ENCODE measurements at places on chromosomes 16 and 17.

GRCh38 chr16:57991551-57992059 lies 8.9 kb downstream of the ZNF319 start:
- no peak for DNase-seq

- DNase-seq = no peak
Measured at GRCh38 chr16:57266531-57267260, 17.8 kb downstream of the PLLP start.

DNA sequence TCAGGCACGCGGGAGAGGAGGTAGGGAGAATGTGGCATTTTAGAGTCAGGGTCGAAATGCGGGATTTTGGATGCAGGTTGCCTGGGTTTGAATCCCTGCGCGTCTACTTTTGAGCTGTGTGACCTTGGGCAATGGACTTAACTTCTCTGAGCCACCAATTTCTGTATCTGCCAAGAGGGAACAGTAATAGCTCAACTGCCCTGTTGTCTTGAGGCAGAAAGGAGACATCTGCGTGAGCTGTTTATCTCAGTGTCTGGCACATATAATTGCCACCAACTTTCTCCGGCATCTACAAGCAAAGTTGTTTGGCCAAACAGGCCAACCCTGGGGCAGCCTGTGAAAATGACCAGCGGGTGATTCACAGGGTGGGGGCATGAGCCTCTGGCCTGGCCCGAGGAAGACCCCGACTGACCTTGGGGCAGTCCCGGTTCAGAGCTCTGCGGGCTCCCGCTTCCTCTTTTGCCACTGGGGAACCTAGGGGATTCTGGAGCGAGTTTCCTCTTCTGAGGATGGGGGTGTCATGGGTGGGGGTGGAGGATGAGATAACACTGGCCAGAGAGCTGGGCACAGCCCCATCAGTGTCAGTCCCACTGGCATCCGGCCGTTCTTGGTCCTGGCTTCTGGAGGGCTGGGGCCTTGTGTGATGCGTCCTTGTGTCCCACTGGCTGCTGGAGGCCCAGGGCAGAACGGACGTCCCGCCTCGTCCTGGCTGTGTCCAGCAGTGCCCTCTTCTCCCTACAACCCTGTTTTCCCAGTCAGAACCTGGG lies 1.3 kb downstream of the SNN start:
- DNase-seq = no peak

DNA sequence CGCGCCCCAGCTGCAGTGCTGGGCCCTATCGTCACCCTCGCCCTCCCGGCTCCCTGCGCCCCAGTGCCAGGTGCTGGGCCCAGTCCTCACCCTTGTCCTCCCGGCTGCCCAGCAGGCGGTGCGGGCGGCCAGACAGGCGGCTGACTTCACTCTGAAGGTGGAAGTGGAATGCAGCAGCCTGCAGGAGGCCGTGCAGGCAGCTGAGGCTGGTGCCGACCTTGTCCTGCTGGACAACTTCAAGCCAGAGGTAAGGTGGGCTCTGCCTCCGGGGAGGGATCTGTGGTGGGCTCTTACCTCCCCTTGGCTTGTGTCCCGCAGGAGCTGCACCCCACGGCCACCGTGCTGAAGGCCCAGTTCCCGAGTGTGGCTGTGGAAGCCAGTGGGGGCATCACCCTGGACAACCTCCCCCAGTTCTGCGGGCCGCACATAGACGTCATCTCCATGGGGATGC lies 17.9 kb downstream of the QPRT start:
- DNase-seq = no peak

DNA sequence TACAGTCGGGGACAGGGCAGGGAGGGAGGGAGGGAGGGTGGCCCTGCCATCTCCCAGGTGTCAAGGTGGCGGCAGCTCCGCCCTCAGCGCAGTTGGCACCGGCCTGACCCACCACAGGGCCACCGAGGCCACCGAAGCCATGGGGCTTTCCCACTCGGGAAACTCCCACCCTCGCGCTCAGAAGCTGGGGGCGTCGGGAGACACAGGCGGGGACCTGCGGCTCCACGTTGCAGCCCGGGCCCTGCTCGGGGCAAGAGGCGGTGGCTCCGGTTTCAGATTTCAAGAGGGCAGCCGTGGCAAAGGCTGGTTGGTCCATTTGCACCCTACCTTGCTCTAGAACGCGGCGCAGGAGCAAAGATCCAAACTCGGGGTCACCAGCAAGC lies 544 bp downstream of the CYB561 start:
- no peak for DNase-seq
